ENCODE measurements at places on chromosomes 1 and 21.

DNA sequence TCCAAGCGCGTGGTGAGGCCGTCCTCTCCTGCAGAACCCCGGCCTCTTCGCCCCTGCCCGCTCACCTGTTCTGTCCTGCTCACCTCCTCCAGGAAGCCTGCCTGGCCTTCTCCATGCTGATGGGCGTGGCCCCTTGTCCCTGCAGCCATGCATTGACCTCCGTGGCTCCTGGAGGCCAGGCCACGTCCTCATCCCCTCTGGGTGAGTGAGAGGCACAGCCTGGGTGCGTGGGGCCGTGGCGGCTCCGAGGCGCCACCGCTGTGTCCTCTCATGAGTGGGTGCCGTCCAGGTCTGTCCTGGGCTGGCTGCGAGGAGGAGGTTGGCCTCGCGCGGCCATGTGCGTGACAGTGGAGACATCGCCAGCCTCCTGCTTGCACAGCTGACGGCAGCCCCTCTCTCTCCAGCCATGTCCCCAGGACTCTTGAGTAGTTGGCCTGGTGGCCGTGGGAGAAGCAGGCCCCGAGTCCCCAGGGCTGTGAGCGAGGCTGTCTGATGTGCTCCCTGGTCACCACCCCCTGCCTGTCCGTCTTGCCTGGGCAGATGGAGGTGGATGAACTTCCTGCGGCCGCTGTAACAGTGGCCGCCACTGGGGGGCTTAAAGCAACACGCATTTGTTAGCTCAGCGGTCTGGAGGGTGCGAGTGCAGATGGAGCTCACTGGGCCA lies 58.1 kb downstream of the PRKCZ start:
- no peak for DNase-seq

DNA sequence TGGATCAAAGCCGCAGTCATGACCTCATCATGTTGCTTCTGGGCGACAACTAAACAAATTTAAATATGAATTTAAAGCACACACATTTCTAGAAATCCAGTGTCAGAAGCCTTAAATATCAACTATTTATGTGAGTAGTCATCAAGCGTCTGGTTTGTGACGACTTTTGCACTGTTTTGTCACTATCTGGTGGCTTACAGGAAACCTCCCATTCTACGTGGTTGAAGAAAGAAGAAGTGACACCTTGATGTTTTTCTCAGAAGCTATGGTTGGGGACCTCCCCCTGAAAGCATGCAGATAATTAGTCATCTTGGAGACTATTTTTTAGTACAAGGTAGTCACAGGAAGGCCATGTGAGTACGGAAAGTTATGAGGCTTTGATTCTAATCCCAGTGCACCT lies 58.5 kb downstream of the TENT5C start:
- DNase-seq: peak; percentile 83

DNA sequence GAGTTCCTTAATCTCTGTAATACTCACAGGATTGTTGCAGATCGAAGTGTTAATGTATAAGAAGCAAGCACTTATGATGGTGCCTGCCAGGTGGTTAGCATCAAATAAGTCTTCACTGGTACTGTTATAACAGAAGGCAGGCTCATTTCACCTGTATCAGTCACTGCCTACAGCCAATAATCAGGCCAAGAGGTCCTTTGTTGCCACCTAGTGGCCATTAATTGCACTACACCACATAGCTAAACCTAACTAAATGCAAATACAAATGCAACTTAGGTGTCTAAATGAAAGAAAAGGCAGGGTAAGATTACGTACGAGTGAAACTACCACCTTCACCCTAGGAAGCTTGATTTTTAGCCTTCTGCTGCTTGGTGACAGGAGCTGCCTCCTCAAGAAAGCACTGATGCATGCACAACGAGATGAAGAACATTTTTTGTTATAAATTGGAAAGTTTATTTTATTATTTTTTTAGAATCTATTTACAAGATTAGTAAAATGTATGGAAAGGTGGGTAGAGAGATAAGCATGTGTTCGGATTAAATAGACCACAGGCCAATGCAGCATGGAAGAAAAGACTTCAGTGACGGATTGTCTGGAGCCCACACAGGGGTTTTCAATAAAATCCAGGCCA lies 334.8 kb upstream of the CAMK1G start:
- no peak for DNase-seq

DNA sequence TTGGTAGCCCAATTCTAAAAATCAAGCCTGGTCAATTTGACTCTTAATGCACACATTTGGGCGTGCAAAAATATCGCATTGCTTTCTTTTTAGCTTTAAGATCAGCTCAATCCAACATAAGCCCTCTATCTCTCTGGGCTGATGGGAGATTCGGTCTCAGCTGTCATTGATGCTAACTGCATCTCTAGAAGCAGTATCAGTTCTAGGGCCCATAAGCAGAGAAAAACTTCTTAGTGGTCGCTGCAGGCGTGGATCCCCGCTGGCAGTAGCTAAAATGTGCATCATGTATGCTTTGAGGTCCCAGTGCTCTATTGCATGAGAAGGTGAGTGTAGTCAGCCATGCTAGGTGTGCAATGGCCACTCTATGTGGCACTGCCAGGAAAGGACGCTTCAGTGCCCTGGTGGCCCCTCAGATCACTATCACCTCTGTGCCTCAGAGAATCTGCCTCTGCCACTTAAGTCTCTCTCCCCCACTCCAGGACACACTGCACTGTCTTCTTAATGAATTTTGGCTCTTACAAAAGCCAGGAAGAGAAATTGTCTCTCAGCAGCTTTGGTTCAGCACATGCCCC lies 79.7 kb upstream of the GADD45A start:
- no peak for DNase-seq

DNA sequence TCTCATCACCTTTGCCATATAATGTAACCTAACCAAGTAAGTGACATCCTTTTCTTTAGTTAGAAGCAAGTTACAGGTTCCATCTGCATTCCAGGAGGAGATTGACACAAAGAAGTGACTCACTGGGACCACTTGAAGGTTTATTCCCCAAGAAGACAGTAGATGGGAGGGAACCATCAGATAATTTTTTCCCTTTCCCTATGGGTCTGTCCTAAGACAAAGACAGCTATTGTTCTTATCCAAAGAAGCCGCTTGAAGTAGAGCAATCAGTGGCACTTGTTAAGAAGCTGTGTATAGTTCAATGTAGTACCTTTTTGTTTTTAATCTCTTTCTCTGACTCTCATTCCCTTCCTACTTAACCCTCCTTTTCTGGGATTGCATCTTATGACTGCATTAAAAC lies 139.9 kb upstream of the B3GALT2 start:
- DNase-seq: no peak

- peak; percentile 26 for DNase-seq
Measured at GRCh38 chr21:26140164-26140579, 30.4 kb downstream of the APP start.

DNA sequence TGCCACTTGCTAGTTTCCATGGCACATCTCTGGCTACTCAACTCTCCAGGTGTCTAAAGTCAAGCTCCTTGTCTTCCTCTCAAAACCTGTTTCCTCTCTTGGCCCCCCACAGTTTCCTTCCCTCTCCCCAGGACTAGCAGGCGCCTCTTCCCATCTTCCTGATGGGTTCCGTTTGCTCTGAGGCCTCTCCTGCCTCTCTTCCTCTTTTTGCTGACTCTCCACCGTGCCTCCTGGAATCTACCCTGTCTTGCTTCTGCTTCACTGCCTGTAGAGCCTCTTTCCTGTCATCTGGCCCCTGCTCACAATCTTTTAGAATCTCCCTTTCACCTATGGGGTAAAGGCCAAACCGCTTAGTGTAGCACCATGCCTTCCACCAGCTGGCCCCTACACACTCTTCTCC lies 21.8 kb upstream of the LHX4 start:
- no peak for DNase-seq

- no peak for DNase-seq
Measured at GRCh38 chr1:68890736-68891135, 393.9 kb upstream of the DEPDC1 start.

GRCh38 chr1:20184997-20185833 lies 681 bp upstream of the UBXN10 start:
- peak; percentile 69 for DNase-seq

DNA sequence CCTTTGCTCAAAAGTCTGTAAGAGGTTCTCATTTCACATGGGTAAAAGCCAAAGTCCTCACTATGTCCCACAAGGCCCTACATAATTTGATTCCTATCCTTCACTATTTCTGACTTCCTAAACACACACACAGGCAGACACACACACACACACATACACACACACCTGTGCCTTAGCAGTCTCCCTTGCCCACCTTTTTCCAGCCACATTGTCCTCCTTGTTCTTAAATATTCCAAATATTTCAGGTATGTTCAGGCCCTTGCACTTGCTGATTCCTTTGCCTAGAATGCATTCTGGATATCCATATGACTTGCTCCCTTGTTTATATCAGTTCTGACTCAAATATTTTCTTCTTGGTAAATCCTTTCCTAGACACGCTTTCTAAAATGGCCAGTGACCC lies 54.6 kb downstream of the NTNG1 start:
- DNase-seq: no peak

DNA sequence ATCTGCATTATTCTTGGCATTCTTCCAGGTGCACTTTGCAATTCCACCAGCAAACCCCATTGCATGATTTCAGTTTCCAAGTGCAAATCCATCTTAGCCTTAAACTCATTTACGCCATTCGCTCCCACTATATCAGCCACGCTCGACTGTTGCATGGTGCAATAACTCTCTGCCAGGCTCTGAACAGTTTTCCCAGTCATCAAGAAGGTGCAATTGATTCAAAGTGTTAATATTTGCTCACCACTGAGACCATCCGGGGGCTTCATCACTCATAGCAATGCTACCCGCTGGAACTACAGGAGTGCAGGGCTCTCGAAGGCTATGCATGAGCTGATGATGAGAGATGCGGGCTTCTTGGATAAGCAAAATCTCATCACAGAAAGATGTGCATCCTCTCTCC lies 488.2 kb downstream of the OMA1 start:
- no peak for DNase-seq

- DNase-seq: peak; percentile 89
Measured at GRCh38 chr1:52702886-52703787, 5.0 kb upstream of the COA7 start.

DNA sequence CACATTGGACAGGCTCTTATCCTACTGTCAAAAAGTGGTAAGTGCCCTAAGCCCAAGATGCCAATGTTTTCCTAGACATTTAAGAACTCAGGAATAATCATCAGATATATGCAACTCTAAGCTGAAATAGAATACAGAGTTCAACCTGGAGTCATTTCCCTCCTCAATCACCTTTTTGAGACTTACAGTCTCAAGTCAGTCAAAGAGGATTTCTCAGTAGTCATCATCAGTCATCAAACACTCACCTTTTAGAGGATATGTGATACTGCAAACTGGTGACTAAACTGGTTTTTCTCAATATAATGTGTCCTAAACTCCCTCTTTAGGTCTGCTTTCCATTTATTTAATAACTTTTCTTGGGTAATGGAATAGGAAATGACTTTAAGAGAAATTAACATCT lies 145.3 kb upstream of the ADAMTS5 start:
- no peak for DNase-seq

DNA sequence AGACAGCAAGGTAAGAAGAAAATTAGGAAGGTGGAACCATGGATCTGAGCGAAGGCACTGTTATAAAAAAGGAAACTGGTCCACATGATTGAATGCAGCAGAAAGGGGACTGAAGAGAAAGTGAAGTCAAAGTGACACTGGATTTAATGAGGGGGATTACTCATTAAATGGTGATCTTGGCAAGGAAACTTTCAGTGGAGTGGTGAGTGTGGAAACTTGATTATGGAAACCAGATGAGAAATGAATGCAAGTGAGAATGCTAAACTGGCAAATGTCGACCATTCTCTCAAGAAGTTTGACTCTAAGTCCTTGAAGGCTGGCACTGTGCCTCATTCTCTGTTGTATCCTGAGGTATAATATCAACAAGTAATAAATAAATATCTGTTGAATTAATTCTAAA lies 23.3 kb downstream of the COLGALT2 start:
- no peak for DNase-seq

DNA sequence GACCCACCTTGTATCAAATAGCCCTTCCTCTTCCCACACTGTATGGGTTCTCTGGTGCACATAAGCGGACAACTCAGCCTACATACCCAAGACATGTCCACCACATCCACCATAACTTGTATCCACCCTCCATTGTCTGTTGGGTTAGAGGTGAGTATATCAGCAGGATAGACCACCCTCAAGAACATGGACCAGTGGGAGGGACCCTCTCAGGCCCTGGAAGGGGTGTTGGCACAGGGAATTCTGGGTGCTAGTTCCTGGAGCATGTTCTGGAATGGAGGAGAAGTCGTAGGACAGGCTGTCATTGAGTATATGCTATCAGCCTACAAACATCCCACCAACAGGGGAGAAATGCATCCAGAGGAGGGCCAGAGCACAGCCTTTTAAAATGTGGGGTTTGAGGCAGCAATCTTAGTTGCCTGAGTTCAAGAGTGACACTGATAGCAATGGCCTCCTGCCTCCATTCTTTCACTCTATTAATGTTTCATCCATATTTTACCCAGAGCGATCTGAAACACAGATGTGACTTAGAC lies 7.5 kb downstream of the CD55 start:
- no peak for DNase-seq

DNA sequence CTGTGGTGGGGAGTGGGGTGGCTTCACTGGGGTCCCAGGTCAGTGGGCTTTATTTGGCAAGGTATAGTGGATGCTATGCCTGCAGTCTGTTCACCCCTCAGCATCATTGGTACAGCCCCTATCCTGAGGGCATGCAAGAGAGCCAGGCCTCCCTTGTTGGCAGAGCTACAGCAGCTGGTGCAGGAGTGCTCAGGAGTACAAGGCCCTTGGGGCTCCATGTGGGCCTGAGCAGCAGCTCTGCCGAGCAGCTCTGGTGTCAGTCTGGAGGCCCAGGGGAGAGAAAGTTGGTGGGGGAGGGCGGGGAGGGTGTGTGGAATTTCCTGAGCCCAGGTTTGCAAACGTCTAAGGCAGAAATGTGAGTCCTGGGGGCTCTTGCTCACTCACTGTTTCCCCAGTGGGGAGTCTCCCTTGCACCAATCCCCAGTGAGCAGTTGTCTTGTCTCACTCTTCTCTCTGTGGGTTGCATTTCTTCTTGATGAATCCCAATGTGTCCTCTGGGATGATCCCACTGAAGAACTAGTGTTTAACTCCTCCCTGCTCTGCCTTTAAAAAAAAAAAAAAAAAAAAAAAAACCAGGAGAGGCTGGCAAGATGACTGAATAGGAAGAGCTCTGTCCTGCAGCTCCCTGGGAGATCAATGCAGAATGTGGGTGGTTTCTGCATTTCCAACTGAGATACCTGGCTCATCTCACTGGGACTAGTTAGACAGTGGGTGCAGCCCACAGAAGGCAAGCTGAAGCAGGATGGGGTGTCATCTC lies 39.5 kb upstream of the CYP4X1 start:
- DNase-seq: no peak

DNA sequence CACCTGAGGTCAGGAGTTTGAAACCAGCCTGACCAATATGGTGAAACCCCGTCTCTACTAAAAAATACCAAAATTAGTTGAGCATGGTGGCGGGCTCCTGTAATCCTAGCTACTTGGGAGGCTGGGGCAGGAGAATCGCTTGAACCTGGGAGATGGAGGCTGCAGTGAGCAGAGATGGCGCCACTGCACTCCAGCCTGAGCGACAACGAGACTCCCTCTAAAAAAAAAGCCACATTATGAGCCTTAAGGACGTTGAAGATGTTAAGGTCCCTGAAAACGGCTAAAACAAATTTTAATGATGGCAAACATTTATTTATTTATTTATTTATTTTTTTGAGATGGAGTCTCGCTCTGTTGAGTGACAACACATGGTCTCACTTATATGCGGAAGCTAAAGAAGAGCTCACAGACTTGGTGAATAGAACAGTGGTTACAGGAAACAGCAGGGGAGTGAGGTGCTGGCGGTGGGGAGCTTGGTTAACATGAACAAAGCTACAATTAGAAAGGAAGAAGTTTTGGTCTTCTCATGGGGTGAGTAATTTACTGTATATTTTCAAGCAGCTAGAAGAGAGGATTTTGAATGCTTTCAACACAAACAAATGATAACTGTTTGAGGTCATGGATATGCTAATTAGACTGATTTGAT lies 47.1 kb downstream of the TCP10L start:
- DNase-seq: no peak

All from CD4-positive, alpha-beta T cell treated with Interleukin-15 for 1 hour (primary cell).